ENCODE measurements at places on chromosomes 1 and 21. TPM values are rescaled to one million over a fixed set of nuclear protein-coding genes. Genes with fewer than 3 reads are reported as not detected.
A peak's percentile ranks its signal among the peaks of the same experiment; 100 is the strongest.

The CRNN gene
- not detected for total RNA-seq

The KIF14 gene
- total RNA-seq: 0.60 TPM

The ZDHHC18 gene
- total RNA-seq: 18.0 TPM

The CHI3L2 gene
- 12.5 TPM for total RNA-seq

GRCh38 chr1:109622137-109622892 is 2.7 kb downstream of the AMPD2 start:
- no peak for DNase-seq

DNA sequence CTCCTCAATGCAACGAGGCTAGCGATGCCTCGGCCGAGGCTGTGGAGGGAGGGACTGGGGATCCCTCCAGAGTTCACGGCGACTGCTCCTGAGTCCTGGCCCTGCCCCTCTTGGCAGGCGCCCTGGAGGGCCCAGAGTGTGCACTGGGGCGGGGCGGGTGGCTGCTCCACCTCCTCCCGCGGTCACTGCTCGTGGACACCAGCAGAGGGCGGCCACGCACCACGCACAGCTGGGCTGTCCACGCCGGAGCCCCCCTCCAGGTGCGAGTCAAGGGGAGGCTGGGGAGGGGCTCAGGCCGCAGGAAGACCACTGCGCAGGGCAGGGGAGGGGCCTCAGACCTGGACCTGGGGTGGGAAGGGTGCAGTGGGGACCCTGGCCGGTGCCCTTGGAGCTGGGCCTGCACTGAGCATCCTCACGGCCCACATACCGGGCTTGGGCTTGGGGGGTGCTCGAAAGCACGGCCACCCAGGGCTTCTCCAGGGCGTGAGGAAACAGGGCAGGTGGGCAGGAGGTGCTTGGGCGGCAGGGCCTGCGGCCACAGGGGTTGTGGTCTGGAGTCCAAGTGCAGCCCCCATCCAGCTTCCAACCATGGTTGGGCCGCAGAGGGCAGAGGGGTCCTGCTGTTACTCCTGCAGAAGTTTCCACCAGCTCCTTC is 20.6 kb upstream of the TTC34 start:
- peak; percentile 78 for DNase-seq

- DNase-seq: no peak
These were observed 171.2 kb downstream of the TTLL7 start for GRCh38 chr1:83827741-83828140.

GRCh38 chr1:192872010-192872409 is 63.2 kb downstream of the RGS2 start:
- DNase-seq: no peak

- DNase-seq: no peak
These were observed 27.2 kb upstream of the RCSD1 start for GRCh38 chr1:167602840-167603239.

Data from aorta (tissue), 5 donors.